ENCODE measurements at places on chromosomes 13 and 19.

DNA sequence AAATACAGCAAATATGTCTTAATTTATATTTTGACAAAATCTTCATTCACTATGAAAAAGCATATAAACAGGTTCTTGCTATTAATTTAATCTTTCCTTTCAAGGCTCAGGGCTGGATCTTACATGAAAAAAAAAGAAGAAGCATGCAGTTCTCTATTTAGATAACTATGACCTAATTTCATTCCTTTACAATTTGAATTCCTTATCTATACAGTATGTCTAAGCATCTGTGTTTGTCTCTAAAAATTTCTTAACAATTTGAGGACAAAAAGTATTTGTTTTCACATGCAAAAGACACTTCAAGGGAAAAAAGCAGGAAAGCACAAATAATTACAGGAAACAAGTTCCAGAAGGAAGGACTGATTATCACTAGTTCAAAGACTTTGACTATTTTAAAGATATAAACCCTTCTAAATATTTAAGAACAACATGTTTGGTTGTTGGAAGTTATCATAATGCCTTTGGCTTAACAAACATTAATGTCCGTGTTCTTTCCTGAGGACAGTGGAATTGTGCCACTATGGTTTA, 157.5 kb downstream of the TBC1D4 start:
- no peak for DNase-seq

GRCh38 chr19:14391156-14391821, 10.0 kb downstream of the ADGRE5 start:
- DNase-seq = no peak

DNA sequence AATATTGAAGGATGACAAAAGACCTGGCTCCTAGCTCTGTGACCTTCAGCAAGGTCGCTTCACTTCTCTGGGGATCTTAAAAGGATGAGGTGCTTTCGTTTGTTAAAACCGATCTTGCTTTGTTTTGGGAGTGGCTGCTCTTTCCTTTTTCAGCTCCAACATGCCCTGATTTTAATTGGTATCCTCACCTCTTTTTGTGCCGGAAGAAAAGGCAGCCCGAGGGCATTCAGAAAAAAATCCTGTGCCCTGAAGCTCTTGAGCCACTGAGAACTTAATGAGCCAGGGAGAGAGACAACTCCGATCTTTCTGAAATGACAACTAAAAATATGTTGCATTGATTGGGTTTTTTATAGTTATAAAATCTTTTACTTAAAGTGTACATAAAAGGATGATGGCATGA, 19.4 kb downstream of the CLDN10 start:
- no peak for DNase-seq

- DNase-seq = no peak
These were observed 9.8 kb downstream of the FZR1 start for GRCh38 chr19:3515891-3516422.

- no peak for DNase-seq
These were observed 135.8 kb downstream of the SHISA2 start for GRCh38 chr13:25915840-25916518.

DNA sequence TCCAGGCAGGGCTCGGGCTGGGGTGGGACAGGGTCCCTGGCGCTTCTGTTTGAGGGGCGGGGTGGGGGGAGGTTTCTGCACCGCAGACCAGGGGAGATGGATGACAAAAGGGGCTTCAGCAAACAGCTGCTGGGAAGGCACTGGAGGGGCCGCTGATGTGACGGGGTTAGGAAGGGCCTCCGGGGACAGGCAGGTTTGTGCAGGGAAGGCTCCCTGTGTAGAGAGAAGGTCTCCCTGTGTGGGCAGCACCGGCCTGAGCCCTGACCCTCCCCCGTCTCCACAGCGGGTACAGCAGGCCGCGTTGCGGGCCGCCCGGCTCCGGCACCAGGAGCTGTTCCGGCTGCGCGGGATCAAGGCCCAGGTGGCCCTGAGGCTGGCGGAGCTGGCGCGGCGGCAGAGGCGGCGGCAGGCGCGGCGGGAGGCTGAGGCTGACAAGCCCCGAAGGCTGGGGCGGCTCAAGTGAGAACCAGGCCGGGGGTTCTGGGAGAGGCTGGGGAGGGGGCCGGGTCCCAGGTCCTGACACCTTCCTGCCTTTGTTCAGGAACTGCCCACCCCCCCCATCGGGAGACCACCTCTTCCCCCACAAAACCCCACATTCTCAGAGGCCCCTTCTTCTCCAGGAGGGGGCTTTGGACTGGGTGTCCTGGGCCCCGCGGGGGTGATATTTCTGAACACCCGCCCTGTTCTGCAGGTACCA, 9.9 kb downstream of the NOP53 start:
- DNase-seq = no peak

GRCh38 chr13:22369840-22370239, 699.0 kb downstream of the FGF9 start:
- DNase-seq = no peak

GRCh38 chr13:68708336-68708908, 1399.2 kb upstream of the ATXN8OS start:
- no peak for DNase-seq

DNA sequence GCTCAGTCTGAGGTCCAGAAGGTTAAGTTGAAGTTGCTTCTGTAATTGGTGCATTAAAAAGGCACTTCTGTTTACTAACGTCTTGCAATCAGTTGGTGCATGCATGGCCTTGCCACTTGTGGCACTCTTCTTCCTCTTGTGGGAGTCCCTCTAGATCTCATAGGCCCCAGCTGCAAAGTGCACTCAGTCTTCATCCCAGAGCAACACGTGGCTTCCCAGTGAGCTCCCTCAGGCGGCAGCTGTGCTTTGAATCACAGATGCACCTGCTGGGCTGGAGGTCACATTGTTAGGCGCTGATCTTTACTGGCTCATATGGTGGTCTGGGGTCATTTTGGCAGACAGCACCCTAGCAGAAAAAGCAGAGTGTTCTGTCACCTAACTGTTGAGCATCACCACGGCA, 215.7 kb downstream of the ZNF536 start:
- DNase-seq = no peak

GRCh38 chr19:10256970-10257615, 5.1 kb downstream of the MRPL4 start:
- DNase-seq = no peak

- DNase-seq = no peak
These were observed 183.6 kb upstream of the EDNRB start for GRCh38 chr13:78102121-78102677.
